RKO (cell line): ENCODE measurements at places on chromosomes 7 and 10.

DNA sequence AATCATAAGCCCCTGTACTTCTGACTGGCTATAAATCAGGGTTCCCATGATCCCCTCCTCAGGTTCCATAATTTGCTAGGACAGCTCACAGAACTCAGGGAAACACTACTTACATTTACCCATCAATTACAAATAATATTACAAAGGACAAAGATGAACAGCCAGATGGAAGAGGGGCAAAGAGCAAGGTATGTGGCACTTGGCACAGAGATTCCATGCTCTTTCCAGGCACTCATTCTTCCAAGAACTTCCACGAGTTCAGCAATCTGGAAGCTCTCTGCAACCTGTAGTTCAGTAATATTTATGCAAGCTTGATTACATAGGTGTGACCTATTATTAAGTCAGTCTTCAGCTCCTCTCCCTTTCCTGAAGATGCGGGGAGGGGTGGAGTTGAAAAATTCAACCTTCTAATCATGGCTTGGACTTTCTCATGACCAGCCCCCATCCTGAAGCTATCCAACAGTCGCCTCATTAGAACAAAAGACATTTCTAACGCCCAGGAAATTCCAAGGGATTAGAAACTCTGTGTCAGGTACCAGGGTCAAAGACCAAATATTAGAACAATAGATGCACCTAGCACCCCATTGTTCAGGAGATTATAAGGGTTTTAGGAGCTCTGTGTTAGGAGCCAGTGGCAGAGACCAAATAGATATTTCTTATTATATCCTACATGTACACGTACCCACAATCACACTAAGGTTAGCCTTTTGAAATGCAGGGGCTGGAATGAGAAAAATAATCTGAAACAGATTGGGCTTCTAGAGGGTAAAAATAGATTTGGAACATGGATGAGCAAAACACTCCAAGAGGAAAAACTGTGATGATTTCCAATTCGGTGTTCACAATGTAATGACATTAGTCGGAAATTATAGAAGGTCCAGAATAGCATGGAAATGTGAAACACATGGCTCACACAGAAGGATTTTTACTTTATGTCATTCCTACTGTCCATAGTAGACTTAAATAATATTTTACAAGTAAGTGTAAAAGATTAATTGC is 7.0 kb downstream of the ANKMY2 start:
- no peak for DNase-seq

- DNase-seq, result no peak
Measured at GRCh38 chr10:85524001-85524666, 842.5 kb downstream of the GRID1 start.

DNA sequence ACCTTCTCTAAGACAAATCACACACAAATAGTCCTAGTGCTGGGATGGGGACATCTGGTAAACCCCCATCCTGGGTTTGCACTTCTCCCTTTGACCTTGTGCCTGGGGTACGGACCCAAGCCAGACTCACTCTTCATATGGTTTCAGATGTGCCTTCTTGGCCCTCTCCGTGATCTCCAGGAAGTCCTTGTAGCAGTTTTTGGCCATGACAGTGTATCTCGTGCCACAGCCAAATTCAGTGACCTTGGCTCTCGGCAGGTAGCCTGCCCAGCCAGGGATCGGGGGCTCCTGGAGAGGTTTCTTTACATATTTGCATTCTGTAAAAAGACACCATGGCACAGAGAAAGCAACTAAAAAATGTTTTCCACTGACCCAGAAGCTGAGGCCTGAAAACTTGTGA is 43.9 kb downstream of the PNLIPRP2 start:
- DNase-seq, result no peak

GRCh38 chr10:3172446-3173170 is at the start of gene PITRM1:
PITRM1 (minus strand) TSS chr10:3172782; CDS start chr10:3172772, 10 bp downstream.
- DNase-seq, result peak; percentile 100

DNA sequence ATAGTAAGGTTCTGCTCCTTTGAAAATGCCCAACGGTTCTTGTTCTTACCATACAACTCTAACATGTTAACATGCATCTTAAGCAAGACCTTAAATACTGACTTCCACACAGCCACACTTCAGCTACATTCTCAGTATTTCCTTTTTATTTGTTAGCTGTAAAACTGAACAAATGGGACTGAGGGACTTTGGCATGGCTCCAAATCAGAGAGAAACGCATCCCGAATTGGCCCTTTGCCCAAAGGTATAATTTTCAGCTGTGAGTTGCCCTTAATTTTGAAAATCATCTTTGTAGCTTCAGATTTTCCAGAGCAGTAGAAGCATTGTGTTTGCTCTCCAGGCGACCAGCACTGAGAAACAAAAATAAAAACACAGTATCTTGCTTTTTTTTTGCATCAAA is 56.4 kb downstream of the NEUROD6 start:
- no peak for DNase-seq

DNA sequence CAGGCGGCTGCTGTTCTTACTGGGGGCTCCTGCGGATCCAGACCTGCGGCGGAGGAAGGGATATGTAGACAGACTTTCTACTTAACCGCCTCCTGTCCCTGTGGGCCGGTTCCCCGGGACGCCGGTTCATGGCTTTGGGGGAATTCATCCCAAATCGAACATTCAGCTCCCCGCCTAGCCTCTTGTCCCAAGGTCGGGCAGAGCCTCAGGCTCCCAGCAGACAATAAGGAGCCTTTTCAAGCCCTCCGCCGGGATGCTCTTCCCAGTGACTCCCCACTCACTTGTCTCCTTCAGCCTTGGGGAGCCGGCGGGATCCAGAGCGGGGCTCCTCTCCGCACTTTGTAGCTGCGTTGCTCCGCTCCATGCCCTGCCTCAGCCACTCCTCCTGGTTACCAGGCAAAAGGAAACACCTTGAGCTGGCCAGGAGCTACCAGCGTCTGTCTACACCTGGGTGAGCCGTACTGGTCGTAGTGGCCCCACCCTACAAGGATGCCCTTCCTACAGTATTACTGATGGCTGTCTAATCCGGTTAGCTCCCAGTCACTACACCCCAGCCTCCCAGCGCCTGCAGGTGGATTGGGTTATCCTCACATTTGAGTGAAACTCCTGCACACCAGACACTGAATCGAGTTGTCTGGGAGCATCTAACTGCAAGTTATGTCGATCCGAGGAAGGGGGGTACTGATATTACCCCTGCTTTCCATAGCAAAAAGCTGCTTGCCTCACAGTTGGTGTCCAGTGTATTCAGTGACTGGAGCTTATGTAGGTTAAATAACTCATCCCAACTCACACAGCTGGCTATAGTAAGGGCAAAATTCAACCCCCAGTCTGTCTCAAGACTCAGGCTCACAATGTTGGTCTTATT is at the start of gene C10orf95:
C10orf95 (minus strand) TSS at position 439 of the 865 bp plus-strand sequence. CDS start 450 bp downstream, outside the sequence.
- DNase-seq, result peak; percentile 27
